ENCODE measurements at places on chromosomes 1 and 21.

- DNase-seq, result no peak
Observed at GRCh38 chr1:27891196-27891889, 19.0 kb downstream of the THEMIS2 start.

DNA sequence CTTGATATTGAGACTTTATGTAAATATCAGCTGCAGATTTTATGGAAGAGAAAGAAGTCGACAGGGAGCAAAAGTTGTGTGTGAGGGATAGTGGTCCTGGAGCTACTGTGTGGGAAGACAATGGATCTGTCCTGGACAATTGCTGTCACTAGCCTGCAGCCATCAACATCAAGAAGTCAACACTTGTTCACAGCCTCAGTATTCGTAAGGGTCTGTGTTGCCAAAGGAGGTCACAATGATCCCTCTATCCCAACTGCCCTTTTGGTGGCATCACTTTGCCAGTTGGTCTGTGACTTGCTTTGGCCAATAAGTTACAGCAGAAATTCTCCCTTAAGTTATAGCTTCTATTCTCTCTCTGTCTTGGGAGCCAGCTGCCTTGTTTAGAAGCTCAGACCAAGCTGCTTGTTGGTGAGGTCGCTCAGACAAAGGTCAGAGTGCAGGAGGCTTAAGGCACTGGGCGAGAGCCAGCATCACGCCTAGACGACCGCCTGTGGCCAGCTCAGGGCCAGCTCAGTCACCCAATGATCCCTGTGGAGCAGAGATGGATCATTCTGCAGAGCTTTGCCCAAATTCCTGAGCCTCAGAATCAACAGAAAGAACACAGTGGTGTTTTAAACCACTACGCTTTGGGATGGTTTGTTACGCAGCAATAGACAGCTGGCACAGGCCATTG lies 134.9 kb downstream of the RHOU start:
- no peak for DNase-seq

GRCh38 chr1:220692436-220693228 lies 2.5 kb downstream of the C1orf115 start:
- no peak for DNase-seq

DNA sequence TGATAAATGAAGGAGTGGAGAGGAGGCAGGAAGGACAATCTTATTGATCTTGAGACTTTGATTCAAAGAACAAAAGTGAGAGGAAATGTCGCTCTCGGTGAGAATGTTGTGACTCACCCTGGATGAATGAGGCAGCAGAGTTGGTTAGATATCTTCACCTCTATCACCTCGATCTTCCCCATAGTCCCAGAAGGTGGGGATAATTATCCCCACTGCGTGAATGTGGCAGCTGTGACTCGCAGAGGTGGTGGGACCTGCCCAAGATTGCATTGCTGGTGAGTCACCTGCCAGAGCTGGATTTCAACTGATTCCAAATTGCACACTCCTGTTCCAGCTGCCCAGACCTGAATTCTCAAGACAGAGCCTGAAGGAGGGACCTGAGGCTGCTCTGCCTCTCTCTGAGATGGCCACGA lies 105.0 kb downstream of the MATN1 start:
- no peak for DNase-seq

GRCh38 chr1:98766255-98766654 lies 104.7 kb downstream of the SNX7 start:
- no peak for DNase-seq

DNA sequence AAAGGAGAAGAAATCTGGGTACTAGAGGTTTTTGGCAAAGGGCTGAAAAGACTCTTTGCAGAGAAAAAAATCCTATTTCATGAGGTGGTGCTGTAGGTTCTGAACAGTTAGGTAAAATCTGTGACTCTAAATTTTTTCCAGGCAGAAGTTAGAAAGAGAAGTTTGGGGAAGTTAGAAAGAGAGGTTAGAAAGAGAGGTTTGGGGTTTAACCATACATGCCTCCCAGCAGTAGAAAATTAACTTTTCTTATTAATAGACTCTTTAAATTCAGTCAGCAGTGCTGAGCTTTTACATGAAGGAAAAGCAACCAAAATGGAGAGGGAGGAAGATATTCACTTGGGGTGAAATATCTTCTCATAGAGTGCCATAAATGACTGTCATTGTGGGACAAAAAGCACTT lies 12.2 kb downstream of the AMY1C start:
- no peak for DNase-seq

- no peak for DNase-seq
Observed at GRCh38 chr1:98103617-98104285, 182.9 kb upstream of the DPYD start.

- DNase-seq, result no peak
Observed at GRCh38 chr1:159581422-159581821, 6.2 kb upstream of the APCS start.

DNA sequence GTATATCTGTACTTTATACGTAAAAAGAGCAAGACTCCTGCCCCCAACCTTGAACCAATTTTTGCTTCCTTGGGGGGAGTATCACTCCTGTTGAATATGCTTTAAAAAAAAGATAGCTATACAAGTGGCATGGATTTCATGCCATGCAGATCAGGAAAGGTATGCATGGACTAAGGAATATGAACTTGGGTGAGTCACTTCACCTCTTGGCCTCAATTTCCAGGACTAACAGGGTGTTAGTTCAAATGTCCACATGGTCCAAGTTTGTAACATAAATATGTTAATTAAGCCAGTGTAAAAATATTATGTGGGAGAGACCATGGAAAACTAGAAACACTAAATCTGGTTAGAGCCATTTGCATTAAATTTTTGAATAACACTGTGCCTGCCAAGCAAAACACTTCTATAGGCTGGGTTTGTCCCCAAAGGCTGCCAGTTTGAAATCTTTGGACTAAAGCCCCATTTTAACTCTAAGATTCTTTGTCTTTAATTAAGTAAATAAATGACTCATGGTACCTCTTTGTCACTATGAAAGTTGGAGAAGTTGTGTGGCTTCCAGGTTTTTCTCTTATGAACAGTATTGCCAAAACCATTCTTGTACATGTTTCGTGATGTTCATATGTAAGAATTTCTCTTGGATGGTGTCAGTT lies 33.1 kb downstream of the FAM177B start:
- DNase-seq, result no peak

DNA sequence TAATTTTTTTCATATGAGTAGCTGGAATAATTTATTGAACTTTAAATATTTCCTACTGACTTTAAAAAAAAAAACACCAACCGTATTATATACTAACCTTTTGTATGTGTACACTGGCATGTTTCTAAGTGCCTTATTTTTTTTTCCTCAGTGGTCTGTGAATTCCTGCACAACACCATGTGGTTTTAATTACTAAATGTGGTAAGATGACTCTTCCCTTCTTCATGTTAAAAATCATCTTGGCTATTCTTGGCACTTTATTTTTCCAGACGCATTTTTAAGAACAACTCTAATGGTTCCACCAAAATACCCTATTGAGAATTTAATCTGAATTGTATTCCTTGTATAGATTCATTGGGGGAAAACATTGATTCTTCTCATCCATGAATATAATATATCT lies 28.4 kb downstream of the PPP2R5A start:
- no peak for DNase-seq

- DNase-seq, result no peak
Observed at GRCh38 chr1:235019961-235020360, 108.7 kb downstream of the TOMM20 start.

GRCh38 chr1:202015662-202015937 lies 5.2 kb downstream of the ELF3 start:
- DNase-seq, result no peak

DNA sequence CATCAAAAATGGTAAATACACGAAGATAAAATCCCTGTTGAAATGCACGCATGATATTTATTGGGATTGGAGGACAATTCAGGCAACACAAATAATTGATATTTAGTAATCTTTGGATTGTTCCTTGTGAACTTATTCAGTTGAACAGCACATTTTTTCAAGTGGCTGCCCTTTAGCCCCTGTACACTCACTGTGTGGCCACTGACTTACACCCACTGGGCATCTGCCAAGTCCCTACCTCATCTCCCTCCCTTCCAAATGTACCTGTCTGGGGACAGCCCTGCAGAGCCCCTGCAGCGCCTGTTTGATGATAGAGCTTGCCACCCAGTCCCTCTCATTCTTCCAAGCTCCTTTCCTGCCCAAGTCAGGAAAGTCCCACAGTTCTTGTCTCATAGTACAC lies 154.3 kb downstream of the GLUL start:
- no peak for DNase-seq

DNA sequence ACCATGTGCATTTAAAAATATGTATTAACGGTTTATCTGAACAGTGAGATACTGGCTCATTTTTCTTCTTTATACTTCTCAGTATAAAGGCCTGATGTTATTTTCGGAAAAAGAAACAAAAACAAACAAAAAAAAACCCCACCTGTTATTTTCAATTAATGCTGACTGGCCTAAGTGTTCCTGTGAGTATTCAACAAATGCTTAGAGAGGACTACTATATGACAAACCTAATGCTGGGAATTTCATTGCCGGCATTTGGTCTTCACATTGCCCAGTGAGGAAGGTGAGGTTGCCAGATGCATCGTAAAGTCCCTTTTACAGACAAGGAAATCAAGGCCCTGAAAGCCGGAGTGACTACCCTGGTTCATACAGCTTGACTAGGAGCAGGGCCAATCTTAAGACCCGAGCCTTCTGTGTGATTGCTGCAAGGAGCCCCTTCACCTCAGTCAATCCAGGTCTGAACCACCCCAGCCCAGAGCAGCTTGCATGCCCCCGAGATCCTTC lies 599 bp downstream of the MRPL24 start:
- DNase-seq, result peak; percentile 41

- no peak for DNase-seq
Observed at GRCh38 chr1:199976496-199977144, 50.9 kb upstream of the NR5A2 start.

GRCh38 chr1:156836041-156836654 lies 19.5 kb upstream of the SH2D2A start:
- no peak for DNase-seq

- DNase-seq, result no peak
Observed at GRCh38 chr1:15974855-15975254, 1.0 kb downstream of the ZBTB17 start.

DNA sequence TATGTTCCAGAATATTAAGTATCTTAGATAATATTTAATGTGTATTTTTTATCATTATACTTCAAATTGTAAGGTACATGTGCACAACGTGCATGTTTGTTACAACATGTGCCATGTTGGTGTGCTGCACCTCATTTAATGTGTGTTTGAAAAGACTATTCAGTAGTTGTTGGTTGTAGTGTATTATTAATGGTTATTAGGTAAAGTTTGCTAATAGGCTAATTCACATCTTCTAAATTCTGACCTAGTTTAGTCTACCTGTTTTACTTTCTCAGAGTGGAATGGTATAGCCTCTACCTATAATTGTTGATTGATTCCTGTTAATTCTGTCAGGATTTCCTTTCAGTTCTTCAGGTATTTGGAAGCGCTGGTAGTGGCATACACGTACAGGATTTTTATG lies 153.0 kb downstream of the NCAM2 start:
- DNase-seq, result no peak

DNA sequence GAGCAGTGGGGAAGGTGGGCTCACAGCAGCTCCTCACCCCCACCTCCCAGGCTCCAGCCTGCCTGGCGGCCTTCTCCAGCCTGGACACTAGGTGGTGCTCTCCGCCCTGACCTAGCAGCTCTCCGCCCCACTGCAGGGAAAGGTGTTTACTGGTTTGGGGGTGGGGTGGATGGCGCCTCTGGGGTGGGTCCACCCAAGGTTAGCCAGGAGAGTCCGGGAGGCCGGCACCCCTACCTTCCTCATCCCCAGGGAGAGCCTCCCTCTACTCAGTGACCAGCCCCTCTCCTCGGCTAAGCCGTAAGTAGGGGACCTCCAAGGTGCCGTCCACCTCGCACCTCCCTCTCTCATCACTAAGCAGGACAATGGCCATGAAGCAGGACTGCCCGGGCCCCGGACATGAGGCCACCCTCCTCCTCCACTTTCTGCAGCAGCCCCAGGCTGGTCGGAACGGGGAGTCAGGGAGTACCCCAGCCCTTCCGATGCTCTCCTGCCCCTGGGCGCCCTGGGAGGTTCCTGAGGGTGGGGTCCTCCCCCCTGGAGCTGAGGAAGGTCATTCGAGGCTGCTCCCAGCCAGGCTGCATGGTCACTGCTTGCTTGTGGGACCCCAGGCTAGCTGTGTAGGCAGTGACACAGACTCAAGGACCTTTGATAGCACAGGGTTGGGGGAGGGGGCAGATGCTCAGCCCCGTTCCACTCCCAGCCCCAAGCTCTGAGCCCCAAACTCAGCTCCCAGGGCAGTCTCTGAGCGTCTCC lies 101.4 kb upstream of the VAMP3 start:
- peak; percentile 86 for DNase-seq
